ENCODE measurements at places on chromosomes 1 and 21.

DNA sequence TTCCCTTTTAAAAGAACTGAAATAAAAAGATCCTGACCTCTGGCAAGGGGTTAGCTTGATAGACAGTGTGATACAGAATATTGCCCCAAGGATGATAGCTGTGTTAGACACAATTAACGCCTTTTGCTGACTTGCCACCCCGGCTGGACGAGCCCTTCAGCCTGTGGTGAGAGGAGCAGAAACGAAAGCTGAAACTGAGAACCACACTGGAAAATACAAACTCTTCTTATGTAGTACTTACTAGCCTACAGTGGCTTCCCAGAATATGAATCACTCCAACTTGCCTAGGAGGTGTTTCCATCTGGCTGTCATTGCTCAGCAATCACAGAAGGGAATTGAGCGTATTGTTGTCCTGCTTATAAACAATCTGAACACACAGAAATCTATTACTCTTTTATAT, 22.9 kb downstream of the SAMSN1 start:
- no peak for DNase-seq

DNA sequence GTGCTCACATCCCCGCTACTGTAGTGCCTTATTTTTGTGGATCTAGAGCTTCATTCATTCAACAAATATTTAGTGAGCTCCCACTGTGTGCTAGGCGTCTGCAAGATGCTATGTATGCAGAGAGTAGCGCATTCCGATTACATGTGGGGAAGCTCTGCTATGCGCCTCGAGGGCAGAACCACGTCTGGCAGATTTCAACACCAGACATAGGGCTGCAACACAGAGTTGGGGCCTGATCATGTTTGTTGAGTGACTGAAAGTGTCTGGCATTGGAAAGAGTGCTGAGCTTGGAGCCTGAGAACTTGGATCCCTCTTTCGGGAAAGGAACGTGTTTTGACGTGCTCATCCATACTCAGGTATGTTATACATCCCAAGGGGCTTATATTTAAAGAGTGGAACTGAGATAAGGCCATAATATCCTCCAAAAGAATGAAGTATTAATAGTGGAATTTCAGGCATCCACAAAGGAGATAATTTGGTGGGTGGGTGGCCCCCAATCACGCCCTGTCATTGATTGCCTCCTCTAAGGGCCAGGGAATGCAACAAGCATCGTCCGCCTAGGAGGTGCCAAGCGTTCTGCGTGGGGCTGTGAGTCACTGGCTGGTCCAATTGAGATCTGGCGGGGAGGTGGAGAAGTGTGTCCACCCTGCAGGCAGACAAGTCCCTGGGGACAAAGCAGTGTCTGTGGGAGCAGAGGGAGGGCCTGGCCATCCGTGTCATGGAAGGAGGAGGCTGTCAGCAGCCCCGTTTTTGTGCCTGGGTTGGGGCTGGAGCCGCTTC, 62.8 kb upstream of the ZBTB40 start:
- no peak for DNase-seq

DNA sequence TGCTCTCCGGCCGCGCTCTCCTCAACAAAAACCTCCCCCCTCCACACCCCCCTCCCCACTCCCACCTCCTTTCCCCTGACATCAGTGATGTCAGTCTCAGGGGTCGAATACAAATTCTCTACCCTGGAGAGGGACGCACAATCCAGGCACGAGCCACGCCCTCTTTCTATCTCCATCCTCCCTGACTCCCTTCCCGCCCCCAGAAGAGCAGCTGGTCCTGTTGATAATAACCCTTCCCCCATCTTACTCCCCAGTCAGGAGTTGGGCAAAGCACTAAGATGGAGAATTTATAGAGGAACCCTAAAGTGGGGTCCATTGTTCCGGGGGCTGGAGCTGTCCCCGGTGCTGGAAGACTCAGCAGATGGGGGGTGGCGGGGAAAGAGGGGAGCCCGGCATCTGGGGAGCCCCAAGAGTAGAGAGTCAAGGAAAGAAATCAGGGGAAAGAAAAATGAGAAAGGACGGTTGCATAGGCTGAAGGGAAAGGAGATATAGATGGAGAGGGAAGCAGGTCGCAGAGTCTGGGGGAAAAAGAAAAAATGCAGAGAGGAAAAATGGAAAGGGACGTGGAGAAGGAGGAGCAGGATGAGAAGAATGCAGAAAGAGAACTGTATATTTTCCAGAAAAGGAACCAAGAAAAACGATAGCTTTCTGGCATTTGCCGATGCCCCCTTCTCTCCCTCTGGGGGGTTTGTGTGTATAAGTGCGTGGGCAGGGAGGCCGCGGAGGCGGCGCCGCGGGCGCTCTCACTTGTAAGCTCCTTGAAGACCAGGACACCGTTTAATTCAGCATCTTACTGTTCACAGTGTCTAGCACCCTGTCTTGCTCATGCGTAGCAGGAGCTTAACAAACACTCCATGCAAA, at the start of gene CELF3:
Gene CELF3, minus strand, starts transcription at position 33 of the 861 bp plus-strand sequence. CDS start 783 bp downstream, outside the sequence.
- DNase-seq: peak; percentile 43

- no peak for DNase-seq
Measured at GRCh38 chr1:90381598-90381997, 335.5 kb downstream of the BARHL2 start.

- DNase-seq: no peak
Measured at GRCh38 chr21:38772646-38773045, 33.1 kb upstream of the ETS2 start.

- DNase-seq: no peak
Measured at GRCh38 chr1:2170211-2170610, 24.4 kb downstream of the FAAP20 start.

- no peak for DNase-seq
Measured at GRCh38 chr21:45430521-45431501, 25.8 kb downstream of the COL18A1 start.

DNA sequence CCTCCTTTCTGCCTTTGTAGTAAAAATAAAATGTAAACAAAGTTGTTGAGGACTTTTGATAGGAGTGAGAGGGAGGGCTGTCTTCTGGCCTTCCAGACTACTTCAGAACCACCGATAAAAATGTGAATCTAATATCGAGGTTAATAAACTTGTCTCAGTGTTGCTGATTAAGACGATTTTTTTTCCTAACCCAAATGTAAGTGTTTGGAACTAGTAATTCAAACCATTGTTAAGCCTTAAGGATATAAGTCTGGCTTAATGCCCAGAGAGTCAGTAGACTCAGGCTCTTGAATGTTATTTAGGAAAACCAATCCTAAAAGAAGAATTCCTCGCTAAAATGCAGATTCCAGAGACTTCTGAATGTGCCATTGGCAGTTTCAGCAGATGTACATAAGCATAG, 356.9 kb downstream of the SIPA1L2 start:
- no peak for DNase-seq

- DNase-seq: no peak
Measured at GRCh38 chr1:173821680-173822079, 2.8 kb upstream of the DARS2 start.

GRCh38 chr1:115980156-115980555, 3.8 kb downstream of the SLC22A15 start:
- DNase-seq: no peak

DNA sequence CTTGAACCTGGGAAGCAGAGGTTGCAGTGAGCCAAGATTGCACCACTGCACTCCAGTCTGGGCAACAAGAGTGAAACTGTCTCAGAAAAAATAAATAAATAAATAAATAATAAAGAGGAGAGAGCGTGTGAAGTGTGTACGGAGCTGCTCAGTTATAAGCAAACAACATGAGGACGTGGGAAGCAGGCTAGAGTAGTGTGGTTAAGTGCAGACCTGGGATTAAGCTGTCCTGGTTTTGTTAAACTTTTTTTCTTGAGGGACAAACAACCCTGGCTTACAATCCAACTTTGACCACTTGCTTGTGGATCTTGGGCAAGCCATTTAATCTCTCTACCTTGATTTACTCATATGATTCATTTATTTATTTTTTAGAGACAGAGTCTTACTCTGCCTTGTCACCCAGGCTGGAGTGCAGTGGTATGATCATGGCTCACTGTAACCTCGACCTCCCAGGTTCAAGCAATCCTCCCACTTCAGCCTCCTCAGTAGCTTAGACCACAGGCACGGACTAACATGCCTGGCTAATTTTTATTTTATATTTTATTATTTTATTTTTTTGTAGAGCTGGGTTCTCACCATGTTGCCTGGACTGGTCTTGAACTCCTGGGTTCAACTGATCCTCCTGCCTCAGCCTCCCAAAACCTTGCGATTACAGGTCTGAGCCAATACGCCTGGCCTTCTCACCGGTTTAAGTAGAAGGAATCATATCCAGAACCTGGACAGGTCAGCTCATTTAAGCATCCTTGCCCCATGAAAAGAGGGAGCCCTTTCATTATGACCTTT, 52.7 kb downstream of the RPS6KA1 start:
- DNase-seq: no peak

DNA sequence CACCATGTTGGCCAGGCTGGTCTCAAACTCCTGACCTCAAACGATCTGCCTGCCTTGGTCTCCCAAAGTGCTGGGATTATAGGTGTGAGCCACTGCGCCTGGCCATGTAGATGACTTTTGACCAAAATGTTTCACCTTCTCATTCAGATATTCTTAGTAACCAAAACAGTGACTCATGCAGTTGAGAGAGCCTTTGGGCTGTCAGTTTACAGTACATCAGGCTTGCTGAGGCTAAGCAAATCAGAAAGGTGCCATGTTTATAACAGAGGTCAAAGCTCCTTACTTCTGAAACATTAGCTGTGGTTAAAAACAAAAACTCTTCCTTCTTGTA, 21.0 kb downstream of the CNIH4 start:
- DNase-seq: no peak

DNA sequence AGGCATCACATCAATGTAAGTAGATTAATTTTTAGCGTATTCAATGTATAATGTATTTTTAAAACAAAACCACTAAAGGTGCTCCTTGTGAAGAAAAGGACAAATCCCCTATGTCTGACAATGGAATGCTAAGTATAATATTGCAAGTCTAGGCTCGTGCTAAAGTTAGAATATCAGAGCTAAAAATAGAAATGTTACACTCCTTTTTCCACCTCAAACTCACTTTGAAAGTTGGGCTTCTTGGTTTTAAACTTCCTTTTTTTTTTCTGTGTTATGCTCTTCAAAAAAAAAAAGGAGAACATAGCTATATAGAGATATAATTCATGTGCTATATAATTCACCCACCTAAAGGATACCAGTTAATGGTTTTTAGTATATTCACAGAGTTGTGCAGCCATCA, 3.6 kb upstream of the SERBP1 start:
- peak; percentile 9 for DNase-seq

GRCh38 chr1:32525053-32525452, 14.2 kb upstream of the ZBTB8A start:
- DNase-seq: no peak

GRCh38 chr1:81549588-81550127, 251.1 kb upstream of the ADGRL2 start:
- no peak for DNase-seq

GRCh38 chr1:219629296-219629880, 16.5 kb upstream of the ZC3H11B start:
- DNase-seq: no peak

DNA sequence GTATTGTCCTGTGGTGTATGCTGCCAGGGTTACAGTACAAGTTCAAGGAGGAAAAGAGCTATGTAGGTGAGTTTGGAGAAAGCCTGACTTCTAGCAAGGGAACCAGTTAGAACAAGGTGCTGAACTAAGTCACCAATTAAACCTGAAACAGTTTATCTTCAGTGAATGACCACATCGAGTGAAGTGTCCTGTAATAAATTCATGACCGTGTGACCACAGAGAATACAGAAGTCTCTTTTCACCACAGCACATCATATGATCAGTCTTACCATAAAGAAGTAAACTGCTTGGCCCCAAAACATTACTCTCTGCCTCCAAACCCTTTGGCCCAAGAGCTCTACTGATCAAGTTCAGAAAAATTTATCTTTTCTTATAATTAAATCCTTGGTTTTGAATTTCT, 141.4 kb downstream of the DAB1 start:
- no peak for DNase-seq

DNA sequence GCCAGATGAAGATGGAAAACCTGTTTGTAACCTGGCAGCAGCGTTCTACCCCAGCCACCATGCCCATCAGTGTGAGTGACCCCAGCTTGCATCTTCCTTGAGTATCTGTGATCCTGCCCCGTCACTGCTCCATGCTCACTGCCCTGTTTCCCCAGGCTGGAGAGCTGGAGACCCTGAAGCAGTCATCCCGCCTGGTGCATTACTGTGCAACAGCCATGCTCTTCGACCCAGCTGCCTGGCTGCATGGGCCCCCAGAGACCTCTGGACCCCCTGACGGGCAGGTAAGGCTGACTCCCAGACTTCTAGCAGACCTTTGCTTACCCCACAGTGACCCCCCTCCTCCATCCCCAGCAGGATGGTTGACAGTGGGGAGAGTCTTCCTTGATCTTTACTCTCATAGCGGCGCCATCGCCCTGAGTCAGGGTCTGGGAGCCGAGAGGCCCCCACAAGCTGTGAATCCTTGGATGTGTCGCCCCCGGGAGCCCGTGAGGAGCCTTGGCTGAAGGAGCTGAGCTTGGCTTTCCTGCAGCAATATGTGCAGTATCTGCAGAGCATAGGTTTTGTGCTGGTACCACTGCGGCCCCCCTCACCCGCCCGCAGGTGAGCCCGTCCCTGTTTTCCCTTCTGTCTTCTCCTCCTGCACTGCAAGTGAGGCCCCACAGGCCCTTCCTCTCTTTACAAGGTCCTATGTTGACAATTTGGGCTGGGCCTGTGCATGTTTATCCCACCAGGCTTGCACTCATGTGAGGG, 10.4 kb downstream of the HYI start:
- DNase-seq: no peak

- no peak for DNase-seq
Measured at GRCh38 chr1:181239086-181239485, 150.6 kb downstream of the IER5 start.

DNA sequence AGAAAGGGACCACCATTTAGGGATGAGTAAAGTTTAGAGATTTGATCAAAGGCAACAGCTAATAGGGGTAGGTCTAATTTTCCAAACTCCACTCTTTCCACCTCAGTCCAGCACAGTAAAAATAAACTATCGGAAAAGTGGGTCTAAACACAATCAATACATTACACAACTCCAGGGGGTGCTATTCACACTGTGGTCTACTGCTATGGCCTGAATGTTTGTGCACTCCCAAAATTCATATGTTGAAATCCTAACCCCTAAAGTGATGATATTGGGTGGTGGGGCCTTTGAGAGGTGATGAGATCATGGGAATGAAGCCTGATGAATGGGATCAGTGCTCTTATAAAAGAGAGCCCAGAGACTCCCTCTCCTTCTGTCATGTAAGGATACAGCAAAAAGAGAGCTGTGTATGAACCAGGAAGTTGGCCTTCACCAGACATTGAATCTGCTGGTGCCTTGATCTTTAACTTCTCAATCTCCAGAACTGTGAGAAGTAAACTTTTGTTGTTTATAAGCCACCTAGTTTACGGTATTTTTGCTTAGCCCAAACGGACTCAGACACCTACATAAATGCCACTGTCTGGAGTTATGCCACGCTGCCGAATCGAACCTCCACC, 193.9 kb downstream of the OMA1 start:
- DNase-seq: no peak

All from globus pallidus (tissue), 1 donor.